HuH-7.5 (cell line): ENCODE measurements at places on chromosomes 12 and 14.

GRCh38 chr12:63888908-63889635 is 44.6 kb downstream of the SRGAP1 start:
- no peak for DNase-seq

DNA sequence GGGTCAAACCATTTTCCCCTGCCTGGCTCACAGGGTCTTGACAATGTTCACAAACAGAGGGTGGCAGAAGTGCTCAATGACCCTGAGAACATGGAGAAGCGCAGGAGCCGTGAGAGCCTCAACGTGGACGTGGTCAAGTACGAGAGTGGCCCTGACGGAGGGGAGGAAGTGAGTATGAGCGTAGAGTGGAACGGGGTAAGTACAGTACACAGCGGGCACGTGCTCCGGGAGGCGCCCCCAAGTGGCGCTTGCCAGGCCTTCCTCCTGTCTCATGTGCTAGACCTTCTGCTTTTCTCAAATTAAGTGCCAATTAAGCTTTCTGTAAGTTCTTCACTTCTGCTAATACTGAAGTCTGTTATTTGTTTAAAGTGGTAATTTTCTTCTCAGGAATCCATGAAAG is 35.9 kb downstream of the XRCC3 start:
- DNase-seq, result no peak

DNA sequence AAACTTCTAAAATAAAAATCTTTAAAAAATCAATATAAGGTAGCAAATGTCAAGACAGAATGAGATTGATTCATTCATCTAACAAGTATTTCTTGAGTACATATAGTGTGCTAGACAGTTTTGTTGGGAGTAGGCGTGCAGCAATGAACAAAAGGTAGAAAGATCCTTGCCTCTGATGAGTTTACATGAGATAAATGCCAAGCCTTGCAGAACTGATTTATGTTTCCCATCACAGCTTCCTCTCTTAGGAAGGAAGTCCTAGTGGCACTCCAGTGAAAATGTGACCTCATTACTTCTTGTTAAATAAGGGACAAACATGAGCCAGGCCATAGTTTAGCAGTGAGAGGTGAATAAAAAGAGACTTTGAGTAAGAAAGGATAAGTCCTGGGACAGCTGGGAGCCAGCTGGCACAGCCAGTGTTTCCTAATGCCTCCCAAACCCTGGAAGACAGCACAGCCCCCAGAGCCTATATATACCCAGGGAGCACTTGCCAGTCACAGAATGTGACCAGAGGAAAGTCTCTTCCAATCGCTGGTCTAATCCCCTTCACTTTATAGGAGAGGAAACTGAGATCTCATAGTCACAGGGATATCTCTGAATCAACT is 4.7 kb upstream of the COCH start:
- no peak for DNase-seq

DNA sequence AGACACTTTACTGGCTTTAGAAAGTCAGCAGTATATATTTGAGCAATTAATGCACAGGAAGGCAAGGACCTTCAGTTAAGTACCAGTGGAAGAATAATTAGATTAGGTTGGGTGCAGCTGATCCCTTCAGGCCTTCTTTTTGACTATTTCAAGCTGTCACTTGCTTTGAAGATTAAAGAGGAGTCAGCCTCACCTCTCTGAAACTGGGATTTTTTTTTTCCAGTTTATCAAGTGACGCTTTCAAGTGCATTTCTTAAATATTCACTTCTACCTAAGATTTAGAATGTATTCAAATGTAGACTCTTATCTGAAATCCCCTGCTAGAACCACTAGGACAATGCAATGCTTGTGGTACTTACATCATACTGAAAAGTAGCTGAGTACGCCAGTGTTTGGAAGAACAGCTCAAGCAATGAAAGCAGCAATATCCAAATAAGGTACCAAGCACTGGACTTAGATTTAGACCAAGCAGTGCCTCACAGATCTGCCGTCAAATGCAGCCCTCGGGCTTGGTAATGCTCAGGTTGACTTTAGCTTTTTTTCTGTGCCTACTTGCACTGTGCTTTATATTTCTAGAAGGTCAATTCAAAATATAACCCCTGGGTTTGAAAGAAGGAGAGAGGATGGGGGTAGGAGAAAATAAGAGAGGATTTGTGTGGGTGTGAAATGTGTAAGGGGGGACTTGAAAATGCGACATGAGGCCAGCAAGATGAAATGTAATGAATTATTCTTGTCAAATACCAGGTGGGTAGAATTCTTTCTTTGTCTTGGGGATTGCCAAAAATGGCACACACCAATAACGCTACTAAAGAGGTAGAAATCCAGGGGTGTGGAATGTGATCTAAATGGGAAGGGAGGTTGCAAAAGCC is 3.7 kb upstream of the FERMT2 start:
- no peak for DNase-seq

- no peak for DNase-seq
These were observed 160.5 kb downstream of the KITLG start for GRCh38 chr12:88419794-88420193.

DNA sequence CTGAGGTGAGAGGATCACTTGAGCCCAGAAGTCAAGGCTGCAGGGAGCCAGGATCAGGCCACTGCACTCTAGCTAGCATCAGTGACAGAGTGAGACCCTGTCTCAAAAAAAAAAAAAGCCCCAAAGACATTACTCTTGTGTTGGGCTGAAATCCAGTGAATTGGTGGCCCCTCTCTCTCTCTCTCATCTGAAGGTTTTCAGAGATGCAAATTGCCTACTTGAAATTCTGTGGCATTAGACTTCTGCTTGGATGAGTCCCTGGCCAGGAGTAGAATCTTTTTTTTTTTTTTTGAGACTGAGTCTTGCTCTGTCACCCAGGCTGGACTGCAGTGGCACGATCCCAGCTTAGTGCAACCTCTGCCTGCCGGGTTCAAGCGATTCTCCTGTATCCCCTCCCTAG is 112.0 kb upstream of the ATF7IP start:
- DNase-seq, result no peak

GRCh38 chr12:124276337-124276736 is 18.6 kb upstream of the RFLNA start:
- DNase-seq, result no peak

- no peak for DNase-seq
These were observed 337.2 kb downstream of the RPS29 start for GRCh38 chr14:49249022-49249421.

DNA sequence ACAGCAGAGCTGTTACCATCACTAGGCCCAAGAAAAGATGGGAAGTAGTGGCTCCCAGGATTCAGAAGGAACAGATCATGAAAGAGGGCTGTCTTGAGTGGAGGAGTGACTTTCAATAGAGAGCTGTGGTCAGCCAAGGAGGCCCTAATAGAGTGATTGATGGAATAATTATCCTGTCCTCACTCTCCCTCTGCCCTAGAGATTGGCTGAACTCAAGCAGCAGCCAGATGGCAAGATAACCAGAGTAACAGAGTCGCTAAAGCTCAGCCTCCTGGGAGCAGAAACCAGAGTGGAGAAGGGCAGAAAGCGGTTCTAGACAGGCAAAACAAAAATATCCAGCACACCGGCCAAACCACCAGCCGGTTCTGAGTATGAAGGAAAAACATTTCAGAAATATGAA is 23.1 kb downstream of the GMFB start:
- no peak for DNase-seq

- no peak for DNase-seq
These were observed 10.0 kb upstream of the IL26 start for GRCh38 chr12:68235576-68235975.

DNA sequence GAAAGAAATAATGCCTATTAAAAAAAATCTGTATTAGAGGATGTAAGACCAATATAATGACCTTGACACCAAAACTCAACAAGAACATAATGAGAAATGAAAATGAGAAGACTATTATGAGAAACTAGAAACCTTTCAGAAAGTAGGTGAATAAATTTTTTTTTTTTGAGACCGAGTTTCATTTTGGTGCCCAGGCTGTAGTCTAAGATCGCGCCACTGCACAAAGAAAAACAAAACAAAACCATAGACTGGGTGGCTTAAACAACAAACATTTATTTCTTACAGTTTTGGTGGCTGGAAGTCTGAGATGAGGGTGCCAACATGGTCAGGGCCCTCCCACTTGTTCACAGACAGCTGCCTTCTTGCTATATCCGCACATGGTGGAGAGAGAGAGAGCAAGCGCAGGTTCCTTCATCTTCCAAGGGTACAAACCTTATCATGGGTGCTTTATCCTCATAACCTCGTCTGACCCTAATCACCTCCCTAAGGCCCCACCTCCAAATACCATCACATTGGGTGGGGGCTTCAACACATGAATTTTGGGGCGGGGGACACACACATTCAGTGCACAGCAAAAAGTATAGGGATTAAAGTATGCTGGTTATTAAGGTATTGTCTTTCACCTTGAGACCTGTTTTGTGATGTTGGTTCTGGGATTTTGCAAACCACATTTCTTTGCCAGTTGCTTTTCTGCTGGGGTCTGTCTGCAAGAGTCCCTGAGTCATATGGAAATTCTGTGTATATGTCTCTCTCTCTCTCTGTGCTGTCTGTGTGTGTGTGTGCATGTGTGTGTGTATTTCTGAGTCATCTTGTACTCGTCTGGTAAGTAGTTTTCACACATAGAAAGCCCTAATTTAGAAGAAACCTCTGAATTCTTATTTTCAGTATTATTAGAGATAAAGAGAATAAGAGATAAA is 26.2 kb downstream of the ZCRB1 start:
- DNase-seq, result no peak

DNA sequence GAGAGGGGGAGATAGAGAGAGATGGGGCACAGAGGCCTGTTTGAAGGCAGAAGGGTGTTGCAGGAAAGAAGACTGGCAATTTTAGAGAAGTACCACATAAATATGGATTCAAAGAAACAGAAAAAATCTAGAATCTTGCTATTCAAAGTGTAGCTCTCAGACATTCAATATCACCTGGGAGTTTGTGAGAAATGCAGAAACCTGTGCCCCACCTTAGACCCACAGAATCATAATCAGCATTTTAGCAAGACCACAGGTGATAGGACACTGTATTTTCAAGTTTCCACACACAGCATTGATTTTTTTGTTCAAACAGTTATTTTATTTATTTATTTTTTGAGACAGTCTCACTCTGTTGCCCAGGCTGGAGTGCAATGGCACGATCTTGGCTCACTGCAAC is 3.3 kb downstream of the NEDD8 start:
- no peak for DNase-seq

GRCh38 chr12:13116259-13116658 is 12.8 kb upstream of the GSG1 start:
- DNase-seq, result no peak

DNA sequence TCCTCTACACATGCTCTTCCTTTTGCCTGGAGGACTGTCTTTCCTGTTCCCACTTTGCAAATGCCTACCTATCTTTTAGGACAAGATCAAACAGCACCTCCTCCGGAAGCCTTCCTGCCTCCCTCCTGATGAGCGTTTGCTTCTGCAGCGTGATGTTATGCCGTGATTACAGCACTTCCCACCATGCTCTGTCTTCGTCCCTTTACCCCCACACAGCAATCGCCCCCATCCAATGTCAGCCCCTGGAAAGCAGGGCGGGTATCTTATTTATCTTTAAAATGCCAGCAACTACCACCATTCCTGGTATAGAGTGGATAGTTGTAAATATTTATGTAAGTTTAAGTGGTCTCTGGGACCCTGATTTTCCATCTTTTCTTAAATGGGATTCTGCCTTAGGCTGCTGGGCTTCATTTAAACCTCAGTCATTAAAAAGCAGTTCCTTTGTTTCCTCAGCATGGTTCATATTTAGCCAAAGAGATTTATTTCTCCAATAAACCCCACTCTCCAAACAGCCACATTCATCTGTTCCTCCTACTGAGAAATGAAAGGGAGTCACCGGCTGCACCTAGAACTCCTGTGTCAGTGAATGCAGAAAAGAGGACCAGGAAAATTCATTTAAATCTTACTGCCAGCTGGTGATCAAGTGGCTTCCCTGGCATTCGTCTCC is 33.8 kb upstream of the SLC24A4 start:
- no peak for DNase-seq

DNA sequence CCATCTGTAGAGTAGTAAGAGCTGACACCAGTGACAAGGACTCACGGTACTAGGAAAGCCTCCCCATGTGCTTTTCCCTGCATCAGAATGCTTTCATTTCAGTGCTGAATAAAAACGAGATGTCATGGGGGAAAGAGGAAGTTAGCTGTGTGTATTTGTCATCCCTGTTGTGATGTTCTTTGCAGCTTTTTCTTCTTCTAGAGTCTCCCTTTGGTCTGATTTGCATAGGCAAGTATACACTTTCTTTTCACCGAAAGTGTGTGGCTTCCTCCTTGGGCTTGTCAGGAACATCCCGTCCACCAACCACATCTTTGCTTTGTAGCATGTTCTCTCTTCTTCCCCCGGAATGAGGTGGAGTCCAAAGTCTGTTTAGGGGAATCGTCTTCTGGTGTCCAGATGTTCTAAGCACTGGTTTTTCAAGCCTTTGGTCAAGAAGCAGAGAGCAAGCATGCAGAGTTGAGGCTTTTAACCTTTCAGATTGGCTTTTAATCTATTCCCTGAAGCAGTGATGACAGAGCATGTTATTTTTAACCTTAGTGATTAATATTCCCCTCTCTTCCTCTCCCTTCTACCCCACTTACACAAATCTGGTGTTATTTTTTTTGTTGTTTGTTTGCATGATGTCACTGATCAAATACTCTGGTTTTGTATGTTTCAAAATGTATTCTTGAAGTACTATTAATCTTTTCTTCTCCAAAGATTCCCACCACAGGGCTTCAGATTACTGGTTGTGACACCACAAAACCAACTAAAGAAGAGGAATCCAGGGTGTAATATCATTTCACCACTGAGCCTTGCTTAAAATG is 163.4 kb downstream of the SAMD4A start:
- no peak for DNase-seq

DNA sequence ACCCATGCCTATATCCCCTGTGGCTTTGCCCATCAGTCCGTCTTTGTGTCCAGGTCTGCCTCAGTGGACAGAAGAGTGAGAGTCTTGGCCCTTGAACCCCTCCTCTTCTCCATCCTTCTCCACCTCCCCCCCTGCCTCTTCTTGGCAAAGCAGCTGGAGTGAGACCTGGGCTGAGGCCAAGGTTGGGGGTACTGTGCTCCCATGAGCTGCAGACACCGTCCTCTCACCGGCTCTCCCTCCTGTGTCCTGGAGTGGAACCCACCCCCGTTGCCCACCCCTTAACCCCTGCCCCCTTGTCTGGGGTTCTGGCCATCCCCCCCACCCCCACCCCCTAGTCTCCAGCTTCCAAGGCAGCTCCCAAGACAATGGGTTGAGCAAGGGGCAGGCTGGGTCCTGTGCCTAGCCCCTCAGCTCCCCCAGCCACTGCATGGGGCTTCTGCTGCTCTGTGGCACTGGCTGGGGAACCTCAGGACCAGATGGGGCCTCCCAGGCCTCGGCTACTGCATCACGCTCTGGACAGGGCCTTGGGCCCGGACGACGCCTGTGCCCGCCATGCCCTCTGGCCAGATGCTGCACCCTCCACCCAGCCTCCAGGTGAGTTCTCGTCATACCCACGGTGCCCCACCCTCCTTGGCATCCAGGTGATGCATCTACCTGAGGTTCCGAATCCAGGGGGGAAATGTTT is 35.7 kb downstream of the RTL1 start:
- no peak for DNase-seq
